ENCODE measurements at places on chromosomes 6 and 20.
A peak's percentile ranks its signal among the peaks of the same experiment; 100 is the strongest.

DNA sequence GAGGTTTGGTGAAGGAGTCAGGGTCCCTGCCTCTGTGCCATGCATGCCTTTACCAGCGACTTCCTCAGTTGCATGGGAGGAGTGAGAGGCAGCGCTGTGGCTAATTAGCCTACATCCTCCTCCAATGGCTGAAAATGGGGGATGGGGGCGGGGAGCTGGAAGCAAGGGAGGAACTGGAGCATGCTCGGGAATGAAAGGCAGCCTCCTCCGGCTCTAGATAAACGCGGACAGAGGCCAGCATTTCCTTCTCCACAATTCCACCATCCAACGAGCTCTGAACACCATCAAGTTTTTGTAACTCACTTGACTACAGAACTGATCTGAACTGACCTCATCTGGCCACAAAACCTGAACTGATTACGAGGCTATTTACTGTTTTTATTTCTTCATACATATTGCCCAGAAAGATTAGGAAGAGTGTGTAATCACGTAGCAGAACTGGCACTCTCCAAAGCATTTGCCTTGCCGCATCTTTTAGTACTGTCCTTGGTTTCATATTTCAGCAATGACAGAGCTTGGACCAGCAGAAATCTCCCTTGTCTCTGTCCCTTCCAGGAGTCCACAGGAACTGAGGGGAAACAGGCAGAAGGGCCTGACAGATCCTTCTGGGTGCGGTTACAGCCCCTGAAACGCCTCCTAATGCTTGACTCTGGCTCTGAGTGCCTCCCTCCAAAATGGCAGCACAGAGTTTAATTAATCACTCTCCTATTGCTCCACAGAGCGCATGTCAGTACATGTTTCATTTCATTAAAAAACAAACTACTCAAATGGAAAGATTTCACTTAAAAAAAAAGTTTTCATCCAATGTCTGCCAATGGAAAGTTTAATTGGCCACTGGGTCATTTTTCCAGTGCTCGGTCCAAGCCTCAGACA, 58.2 kb upstream of the TRAF3IP2 start:
- DNase-seq, result no peak
- no peak overlapping the region for H3K4me3 ChIP-seq
- no peaks in the 10 kb centered on the region for H3K27me3 ChIP-seq
- H3K27ac ChIP-seq, result peak overlapping the region; percentile 69
- peaks cover 5% of the 10 kb centered on the region for H3K4me1 ChIP-seq
- peaks cover 68% of the 10 kb centered on the region for H3K36me3 ChIP-seq

GRCh38 chr6:14309516-14309915, 191.9 kb downstream of the CD83 start:
- peaks cover 12% of the 10 kb centered on the region for H3K4me1 ChIP-seq
- no peak overlapping the region for H3K4me3 ChIP-seq
- no peaks in the 10 kb centered on the region for H3K27me3 ChIP-seq
- no peak for DNase-seq
- no peak overlapping the region for H3K27ac ChIP-seq
- H3K36me3 ChIP-seq, result no peaks in the 10 kb centered on the region

DNA sequence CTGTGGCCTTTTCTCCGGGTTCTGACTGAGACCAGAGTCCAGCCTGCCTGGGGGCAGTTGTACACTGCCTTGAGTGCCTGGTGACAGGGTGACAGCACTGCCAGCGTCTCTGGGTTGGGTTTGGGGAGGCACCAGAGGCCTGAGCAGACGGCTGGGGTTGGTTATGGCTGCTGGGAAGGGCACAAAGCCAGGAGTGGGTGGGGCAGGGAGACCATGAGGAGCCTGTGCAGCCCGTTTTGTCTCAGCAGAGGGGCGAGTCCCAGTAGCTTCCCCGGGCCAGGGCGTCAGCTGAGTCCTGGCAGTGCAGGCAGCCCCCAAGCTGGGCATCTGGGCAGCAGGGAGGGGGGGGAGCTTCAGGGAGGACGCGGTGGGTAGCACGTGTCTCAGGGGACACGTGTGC, 15.3 kb upstream of the SULF2 start:
- peaks cover 5% of the 10 kb centered on the region for H3K27me3 ChIP-seq
- H3K4me3 ChIP-seq, result no peak overlapping the region
- DNase-seq, result no peak
- H3K4me1 ChIP-seq, result no peaks in the 10 kb centered on the region

DNA sequence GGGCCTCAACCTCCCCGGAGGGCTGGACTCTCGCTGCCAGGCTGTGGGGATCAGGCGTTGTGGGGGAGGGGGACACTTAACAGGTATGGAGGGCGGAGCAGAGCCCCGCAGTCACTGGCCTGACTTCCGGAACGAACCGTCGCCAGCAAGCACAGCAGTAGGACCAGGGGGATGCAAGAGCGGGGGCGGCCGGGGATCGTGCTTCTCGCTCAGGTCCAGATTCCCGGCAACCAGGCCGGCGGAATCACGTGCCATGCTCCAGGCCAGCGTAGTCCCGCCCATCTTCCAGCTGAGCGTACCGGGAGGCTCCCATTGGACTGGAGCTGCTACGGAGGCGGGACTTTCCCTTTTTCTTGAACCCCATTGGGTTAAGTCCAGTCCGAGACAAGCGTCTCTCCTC, 10.0 kb upstream of the POU5F1 start:
- no peaks in the 10 kb centered on the region for H3K27me3 ChIP-seq
- peak overlapping the region; percentile 81 for H3K4me3 ChIP-seq
- peaks cover 22% of the 10 kb centered on the region for H3K4me1 ChIP-seq
- peak; percentile 82 for DNase-seq

GRCh38 chr6:55895972-55896730, 20.8 kb upstream of the BMP5 start:
- no peak overlapping the region for H3K4me3 ChIP-seq
- no peaks in the 10 kb centered on the region for H3K4me1 ChIP-seq
- DNase-seq, result no peak
- H3K27me3 ChIP-seq, result no peaks in the 10 kb centered on the region
- H3K27ac ChIP-seq, result no peak overlapping the region

Data from activated CD4-positive, alpha-beta T cell treated with anti-CD3 and anti-CD28 coated beads for 36 hours (primary cell).